ENCODE measurements at places on chromosomes 11 and 22. TPM values are rescaled to one million over a fixed set of nuclear protein-coding genes. Genes with fewer than 3 reads are reported as not detected.

The OR8A1 gene
- not detected for total RNA-seq

The GAS2 gene
- 0.88 TPM for total RNA-seq

The FBXO7 gene
- total RNA-seq = 101 TPM

The NXPE2 gene
- total RNA-seq = not detected

The ASCL2 gene
- not detected for total RNA-seq

The CASP5 gene
- total RNA-seq = not detected

The MAPK1 gene
- total RNA-seq = 81.8 TPM

The OR51L1 gene
- total RNA-seq = not detected

The CCDC89 gene
- 0.63 TPM for total RNA-seq

The SCGB1D2 gene
- not detected for total RNA-seq

The LUZP2 gene
- 0.05 TPM for total RNA-seq

The SLC35F2 gene
- 47.1 TPM for total RNA-seq

The POGLUT3 gene
- 23.9 TPM for total RNA-seq

The ARHGAP20 gene
- total RNA-seq = 0.70 TPM

The LARGE2 gene
- total RNA-seq = not detected

All from glomerular endothelial cell (primary cell).